Bronchial smooth muscle cell (primary cell): ENCODE measurements at places on chromosomes 4 and X. TPM values are rescaled to one million over a fixed set of nuclear protein-coding genes. Genes with fewer than 3 reads are reported as not detected.

The PPEF1 gene
- 0.09 TPM in 1 of 2 replicates, not detected in the other for total RNA-seq

The GPR34 gene
- total RNA-seq = not detected in 2 replicates

The ACTRT1 gene
- total RNA-seq = not detected in 2 replicates

The DGKK gene
- not detected in 2 replicates for total RNA-seq

The ZFYVE28 gene
- 8.2 and 9.9 TPM in 2 replicates for total RNA-seq

The ADGRL3 gene
- total RNA-seq = not detected in 2 replicates

The TCP11X1 gene
- total RNA-seq = not detected in 2 replicates

The MAGEA2 gene
- 0.16 TPM in 1 of 2 replicates, not detected in the other for total RNA-seq

The DTHD1 gene
- total RNA-seq = not detected in 2 replicates

The HPSE gene
- 0.63 and 0.69 TPM in 2 replicates for total RNA-seq

The MAML3 gene
- total RNA-seq = 0.52 and 1.9 TPM in 2 replicates

The RHOXF1 gene
- not detected in 2 replicates for total RNA-seq

The BEND2 gene
- total RNA-seq = not detected in 2 replicates

The S100G gene
- not detected in 2 replicates for total RNA-seq

The GAGE12J gene
- total RNA-seq = not detected in 2 replicates

The RNF150 gene
- total RNA-seq = 0.26 and 0.95 TPM in 2 replicates

The NHSL2 gene
- 0.52 and 9.5 TPM in 2 replicates for total RNA-seq

The SATL1 gene
- total RNA-seq = not detected in 2 replicates

The TXK gene
- total RNA-seq = 0.16 TPM in 1 of 2 replicates, not detected in the other

The AMMECR1 gene
- 6.4 and 6.6 TPM in 2 replicates for total RNA-seq

The KCTD8 gene
- 0.32 TPM in 1 of 2 replicates, not detected in the other for total RNA-seq

The TMEM175 gene
- total RNA-seq = 12.6 and 13.7 TPM in 2 replicates

The L1CAM gene
- total RNA-seq = 0.09 and 0.32 TPM in 2 replicates

The OTUD6A gene
- not detected in 2 replicates for total RNA-seq

The CTAG2 gene
- total RNA-seq = not detected in 2 replicates

The SHROOM2 gene
- under 0.01 and 0.09 TPM in 2 replicates for total RNA-seq

The COL4A6 gene
- 0.09 and 1.1 TPM in 2 replicates for total RNA-seq

The MAGEC2 gene
- not detected in 2 replicates for total RNA-seq

The CT45A3 gene
- not detected in 2 replicates for total RNA-seq
